Retina (tissue), 1 donor: ENCODE measurements at places on chromosomes 5 and 9.
A peak's percentile ranks its signal among the peaks of the same experiment; 100 is the strongest.

DNA sequence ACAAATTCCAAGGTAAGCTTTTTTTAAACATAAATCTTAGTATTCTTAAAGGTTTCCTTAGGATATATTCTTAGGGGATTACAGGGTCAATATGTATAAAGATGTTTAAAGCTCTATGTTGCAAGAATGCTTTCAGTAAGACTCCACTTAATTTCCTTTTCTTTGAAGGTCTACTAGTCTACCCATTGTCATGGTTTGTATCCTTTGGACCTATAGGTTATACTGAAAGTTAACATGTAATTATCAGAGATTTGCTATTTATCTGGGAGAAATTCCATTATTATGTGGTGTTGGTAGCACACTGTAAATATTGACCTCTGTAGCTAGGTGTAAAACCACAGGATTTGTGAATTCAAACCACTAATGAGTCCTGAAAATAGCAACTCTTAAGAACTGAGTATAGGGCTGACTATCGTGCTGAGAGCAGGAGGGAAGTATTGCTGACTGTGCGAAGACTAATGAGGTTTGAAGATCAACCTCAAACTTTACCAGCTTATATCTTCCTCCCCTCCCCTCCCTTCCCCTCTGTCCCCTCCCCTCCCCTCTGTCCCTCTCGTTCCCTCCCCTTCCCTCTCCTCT lies 85.6 kb downstream of the GADD45G start:
- no peak for DNase-seq

DNA sequence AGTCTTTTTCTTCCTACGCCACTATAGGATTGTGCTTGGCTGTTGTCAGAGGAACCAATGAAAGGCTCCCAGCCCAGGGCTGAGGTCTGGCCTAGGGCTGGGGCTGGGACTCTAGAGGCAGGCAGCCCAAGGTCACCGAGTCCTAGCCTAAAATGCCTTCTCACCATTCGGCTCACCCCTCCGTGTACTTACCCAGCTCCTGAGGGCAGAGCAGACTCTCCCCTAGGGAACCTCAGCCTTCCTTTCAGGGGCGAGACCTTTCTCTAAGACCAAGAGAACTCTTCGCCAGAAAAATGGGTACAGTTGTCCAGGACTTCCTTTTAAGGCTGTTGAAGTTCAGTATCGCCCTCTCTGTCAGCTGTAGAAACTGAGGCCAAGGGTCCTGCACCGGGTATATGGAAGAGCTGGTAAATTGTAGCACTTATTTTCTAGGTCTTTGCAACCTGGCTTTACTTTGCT lies 1.7 kb upstream of the SPRY4 start:
- DNase-seq, result no peak

GRCh38 chr5:157912621-157913325 lies 53.8 kb upstream of the CLINT1 start:
- DNase-seq, result peak; percentile 40

DNA sequence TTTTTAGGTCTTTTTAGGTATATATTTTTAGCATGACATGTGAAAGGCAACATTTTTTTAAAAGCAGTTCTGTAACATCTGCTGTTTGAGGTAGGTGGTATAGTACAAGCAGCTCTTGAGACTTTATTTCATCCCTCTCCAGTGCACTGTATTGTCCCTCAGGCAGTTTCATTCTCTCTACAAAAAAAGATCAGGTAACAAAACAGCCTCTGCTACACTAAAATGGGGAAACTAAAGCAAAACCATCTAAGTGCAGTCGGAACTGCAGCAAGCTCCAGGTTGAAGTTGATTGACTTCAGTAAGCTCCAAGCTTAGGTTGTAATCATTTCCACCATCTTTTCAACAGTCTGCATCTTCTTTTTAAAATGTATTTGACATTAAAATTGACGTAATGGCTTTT lies 195.6 kb downstream of the DEPDC1B start:
- DNase-seq, result no peak

- no peak for DNase-seq
Measured at GRCh38 chr5:149561848-149562247, 10.6 kb upstream of the CSNK1A1 start.

DNA sequence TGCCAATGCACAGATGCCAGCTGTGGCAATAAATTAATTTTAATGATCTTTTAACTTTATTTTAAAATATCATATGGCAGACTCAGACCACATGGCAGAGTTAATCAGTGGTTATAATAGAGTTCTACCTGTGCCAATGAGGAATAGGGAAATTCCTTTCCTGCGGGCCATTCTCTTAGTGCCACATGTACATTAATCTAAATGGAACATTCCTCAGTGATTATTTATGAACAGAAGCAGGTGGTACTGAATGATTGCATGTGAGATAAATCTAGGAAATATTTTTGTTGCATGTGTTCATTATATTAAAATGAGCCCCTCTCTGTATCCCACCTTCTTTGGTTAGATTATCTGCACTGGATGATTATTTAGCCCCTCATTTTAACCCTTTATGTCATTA lies 102.3 kb downstream of the CCDC192 start:
- no peak for DNase-seq

DNA sequence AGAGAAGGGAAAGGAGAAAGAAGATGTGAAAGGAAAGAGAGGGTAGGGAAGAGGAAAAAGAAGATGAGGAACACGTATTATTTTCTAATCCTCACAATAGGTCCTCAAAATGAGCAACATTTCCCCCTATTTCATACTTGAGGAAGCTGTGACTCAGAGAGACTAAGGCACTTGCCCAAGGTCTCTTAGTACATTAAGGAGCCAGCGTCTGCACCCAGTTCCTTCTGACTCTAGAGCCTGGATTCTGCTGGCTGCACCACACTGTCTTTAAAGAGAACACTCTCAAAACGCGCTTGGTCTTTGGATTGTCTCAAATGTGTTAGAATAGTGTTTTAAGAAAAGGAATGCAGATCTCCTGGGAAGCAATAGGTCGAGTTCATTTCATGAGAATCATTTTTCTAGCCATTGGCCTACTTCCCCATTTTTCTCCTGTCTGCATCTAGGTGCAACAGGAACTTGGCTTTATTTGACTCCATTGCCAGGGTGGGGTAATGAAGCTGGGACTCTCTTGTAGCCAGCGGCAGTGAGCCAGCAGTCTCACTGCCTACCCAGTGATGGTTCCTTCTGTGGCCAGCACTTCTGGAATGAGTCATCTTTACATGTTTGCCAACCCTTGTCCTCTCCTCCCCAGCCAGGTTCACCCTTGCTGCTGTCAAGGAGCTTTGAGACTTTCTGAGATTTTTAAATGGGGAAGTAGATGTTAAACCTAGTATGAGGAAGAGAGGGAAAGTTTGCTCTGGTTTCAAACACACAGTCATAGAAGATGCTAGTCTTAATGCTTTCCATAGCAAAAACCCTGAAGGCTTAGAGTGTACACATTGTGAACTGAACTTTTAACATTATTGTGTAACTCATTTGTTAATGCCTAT lies 82.7 kb downstream of the DOCK8 start:
- no peak for DNase-seq

- DNase-seq, result no peak
Measured at GRCh38 chr5:151677776-151678545, 8.8 kb downstream of the SPARC start.

- no peak for DNase-seq
Measured at GRCh38 chr5:143233031-143233430, 170.5 kb downstream of the NR3C1 start.

DNA sequence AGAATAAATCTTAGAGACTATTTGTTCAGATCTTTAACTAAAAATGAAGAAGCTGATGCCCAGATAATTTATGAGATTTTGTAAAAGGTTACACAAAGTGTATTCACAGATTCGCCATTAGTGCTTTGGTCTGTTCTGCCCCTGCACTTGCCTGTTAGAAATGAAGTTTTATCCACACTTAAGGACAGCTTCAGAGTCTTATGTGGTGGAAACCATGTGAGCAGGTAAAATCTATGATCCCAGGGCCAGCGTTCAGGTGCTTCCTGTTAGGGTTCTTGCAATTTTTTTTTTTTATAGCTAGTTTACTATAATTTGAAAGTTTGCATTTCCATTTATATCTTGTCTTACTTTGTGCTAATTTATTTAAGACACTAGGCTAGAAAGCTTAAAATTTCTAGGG lies 561.6 kb downstream of the PRR16 start:
- DNase-seq, result no peak

DNA sequence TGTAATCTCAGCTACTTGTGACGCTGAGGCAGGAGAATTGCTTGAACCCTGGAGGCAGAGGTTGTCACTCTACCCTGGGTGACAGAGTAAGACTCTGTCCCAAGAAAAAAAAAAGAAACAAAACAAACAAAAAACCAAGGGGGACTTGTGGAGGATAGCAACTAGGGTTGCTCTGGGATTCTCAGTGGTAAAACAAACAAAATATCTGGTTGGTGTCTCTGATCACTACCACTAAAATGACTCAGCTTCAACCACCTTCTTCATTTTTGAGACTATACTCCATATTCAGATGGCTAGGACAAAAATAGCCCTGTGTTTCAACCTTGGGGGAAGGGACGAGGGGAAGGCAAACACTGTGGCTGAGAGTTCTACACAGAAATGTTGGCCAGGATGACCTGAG lies 110.3 kb downstream of the ARRDC3 start:
- no peak for DNase-seq

DNA sequence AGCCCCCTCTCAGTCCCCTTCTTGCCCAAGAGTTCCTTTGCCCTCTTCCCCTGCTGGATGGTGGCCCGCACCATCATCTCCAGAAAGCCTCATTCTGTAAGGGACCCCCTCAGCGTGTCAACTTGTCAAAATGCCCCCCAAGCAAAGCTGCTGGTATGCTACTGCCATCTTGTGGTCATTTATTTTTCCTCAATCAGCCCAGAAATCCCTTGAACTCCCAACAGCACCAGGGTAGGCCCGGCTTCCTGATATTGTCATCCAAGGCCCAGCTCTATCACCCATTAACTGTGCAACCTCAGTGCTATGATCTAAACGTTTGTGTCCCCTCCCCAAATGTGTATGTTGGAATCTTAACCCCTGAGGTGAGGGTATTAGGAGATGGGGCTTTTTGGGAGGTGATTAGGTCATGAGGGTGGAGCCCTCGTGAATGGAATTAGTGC lies 53.2 kb upstream of the FBXW11 start:
- DNase-seq, result no peak

GRCh38 chr9:35682520-35683315 lies 7.0 kb downstream of the TPM2 start:
- DNase-seq, result no peak

DNA sequence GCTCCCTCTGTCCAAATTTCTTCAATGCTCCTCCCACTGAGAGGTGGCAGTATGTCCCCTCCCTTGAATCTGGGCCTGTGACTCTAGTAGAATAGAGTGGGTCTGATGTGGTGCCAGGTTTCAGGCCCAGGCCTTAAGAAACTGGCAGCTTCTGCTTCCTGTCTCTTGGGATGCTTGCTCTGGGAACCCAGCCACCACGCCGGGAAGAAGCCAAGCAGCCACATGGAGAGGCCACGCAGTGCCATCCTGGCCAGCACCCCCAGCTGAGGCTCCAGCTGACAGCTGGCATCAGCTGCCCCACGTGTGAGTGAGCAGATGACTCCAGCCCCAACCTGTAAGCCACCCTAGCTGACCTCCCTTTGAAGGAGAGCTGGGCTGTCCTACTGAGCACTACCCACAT lies 7.3 kb upstream of the TSPAN17 start:
- DNase-seq, result no peak

DNA sequence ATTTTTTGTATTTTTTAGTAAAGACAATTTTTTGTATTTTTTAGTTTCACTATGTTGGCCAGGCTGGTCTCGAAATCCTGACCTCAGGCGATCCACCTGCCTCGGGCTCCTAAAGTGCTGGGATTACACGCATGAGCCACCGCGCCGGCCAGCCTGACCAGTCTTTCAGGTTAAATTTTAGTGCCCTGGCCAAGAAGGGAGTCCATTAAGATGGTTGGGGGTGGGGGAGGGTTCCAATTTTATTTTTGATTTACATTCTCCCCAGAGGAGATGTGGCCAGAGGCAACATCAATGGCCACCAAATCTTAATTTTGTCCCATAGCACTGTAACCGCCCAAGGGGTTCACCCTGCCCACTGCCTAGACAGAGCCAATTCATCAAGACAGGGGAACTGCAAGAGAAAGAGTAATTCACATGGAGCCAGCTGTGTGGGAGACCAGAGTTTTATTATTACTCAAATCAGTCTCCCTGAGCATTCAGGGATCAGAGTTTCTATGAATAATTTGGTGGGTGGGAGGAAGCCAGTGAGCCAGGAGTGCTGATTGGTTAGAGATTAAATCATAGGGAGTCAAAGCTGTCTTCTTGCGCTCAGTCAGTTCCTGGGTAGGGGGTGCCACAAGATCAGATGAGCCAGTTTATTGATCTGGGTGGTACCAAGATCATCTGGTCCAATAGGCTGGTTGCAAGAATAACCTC lies 24.7 kb downstream of the TBCA start:
- no peak for DNase-seq

- no peak for DNase-seq
Measured at GRCh38 chr5:161396171-161396570, 150.4 kb downstream of the GABRB2 start.

DNA sequence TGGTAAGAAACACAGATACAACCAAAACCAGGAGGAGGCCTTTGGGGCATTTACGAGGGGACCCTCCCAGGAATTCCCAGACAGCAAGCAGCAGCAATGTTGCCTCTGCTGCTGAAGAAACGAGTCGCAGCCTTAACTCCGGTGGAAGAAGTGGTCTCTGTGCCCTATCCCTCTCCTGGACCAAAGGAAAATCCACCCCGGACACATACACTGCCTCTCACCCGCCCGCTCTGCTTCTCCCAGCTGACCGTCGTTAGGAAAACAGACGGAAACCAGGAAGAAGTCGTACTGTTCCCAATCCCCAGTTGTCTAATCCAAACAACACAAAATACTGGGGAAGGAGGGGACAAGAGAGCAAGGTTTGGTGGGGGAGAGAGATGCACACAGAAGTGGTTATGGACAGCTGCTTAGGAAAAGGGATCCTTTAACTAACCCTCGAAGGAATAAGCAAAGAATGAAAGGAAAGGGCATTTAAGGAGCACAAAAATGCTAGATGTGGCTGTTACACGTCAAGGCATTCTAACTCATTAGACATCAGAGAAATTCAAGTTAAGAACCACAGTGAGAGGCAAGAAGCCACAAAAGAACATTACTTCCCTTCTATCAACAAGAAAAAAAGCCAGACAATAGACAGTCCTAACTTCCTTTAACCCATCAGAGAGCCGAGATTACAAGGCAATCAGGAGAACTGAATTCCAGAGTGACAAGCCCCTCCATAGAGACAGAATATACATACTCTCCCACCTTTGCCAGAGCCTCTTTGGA lies 71.9 kb downstream of the ACTL7B start:
- no peak for DNase-seq

DNA sequence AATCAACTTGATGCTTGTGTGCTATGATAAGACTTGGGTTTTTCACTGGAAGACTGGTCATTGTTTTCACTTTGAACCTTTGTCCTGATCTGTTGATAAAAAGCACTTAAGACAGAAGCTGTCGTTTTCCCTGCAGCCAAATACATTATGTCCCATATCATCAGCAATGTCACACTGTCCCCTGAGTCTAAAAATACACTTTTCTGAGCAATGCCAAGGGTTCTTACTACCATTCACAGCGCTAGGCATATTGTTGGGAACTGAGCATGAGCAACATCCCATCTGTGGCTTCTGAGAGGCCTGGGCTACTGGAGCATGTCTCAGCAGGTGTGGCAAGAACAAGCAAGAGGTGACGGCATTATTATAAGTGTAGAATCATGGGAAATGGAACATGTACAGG lies 81.8 kb downstream of the SEMA6A start:
- DNase-seq, result no peak

GRCh38 chr9:15482146-15482545 lies 28.6 kb downstream of the PSIP1 start:
- no peak for DNase-seq

GRCh38 chr9:27059907-27060306 lies 49.1 kb upstream of the TEK start:
- DNase-seq, result no peak

- DNase-seq, result no peak
Measured at GRCh38 chr5:78633700-78634099, 14.9 kb downstream of the LHFPL2 start.
